ENCODE measurements at places on chromosomes 3 and 15.

GRCh38 chr3:192332386-192333291, 394.7 kb downstream of the FGF12 start:
- no peak for DNase-seq

DNA sequence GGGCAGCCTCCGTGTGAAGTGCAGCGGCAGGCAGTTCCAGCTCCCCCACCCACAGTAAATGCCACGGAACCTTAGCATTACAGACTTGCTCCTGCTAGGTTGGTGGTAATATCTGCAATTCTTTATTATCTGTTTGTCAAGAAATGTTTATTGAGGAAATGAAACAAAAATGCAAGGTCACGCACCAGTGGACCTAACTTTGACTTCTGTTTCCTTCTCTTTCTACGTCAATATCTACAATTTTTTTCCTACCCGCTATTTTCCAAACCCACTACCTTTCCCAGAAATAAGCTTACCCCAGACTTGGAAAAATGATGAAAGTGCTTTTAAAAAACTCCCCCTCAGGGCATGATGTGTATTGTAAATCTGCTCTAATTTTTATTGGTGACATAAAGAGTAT, 18.9 kb downstream of the ILDR1 start:
- no peak for DNase-seq

GRCh38 chr15:45891766-45892165, 256.9 kb downstream of the SQOR start:
- DNase-seq: no peak

DNA sequence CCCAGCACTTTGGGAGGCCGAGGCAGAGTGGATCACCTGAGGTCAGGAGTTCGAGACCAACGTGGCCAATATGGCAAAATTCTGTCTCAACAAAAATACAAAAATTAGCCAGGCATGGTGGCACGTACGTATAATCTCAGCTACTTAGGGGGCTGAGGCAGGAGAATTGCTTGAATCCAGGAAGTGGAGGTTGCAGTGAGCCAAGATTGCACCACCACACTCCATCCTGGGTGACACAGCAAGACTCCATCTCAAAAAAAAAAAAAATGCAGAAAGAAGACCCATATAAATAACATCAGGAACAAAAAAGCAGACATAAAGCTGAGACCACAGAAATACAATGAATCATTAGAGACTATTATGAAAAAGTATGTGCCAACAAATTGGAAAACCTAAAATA, 235.2 kb upstream of the VEPH1 start:
- no peak for DNase-seq

DNA sequence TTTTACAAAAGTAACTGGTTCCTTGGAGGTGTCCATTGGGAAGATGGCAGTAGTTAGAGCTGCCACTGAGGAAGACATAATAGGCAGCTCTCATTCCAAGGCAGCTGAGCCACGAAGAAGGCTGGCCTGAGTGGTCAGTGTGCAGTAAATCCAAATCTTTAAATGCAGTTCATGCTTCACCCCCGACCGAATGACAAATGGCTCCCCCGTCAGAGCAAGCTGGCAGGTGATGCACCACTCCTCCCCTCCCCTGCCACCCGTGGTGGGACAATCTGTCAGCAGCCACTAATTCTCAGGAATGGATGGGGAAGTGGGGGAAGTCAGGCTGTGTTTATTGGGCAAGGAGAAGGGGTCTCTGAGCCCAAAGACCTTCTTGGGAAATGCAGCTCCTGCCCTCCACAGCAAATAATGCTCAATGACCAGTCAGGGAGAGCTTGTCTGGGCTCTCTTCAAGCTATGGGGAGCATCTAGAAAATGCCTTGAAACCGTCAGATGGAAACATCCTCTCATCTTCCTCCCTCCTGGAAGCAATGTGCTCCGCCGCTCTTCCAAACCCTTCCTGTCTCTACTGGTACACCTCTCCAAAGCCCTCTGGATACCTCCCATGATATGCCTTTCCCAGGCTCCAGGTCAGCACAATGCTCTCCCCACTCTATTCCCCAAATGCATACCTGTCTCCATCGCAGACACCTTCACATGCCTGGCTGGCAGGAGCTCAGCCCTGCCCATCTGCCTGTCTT, 65.4 kb downstream of the LIPC start:
- DNase-seq: no peak

All from thymus (tissue), 14 donors.